ENCODE measurements at places on chromosomes 1 and 21.
A peak's percentile ranks its signal among the peaks of the same experiment; 100 is the strongest.

GRCh38 chr1:43220905-43221778 is 48.6 kb upstream of the TMEM125 start:
- no peak for DNase-seq

DNA sequence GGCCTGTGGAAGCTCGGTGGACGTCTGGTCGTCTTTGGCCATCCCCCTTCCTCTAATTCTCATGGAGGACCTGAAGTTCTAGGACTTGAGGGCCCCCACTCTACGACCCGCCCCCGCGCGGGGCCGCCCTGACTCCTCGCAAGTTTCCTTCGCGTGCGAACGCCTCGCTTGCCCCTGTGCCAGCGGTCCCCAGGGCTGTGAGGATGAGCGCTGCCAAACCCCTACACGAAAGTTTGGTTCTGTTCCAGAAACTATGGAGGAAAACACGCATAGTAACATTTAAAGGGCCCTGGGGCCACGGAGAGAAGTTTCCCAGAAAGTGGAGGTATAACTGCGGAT is 304 bp upstream of the GNG12 start:
- DNase-seq: peak; percentile 71

DNA sequence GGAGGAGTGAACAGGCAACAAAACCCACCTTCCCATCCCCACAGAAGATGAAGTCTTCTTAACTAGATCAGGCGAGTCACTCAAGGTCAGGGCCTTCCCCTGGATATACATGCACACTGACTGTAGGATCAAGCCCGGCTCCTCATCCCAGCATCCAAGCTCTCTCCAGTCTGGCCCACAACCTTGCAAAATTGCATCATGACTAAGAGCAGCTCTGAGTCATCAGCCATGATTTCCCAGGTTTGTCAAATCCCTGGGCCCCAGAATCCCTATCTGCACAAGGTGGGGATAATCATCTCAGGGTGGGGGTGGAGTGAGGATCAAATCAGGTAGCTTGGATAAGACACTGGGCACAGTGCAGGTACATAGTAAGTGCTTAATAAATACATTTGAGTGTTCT is 199.3 kb upstream of the GRIK3 start:
- no peak for DNase-seq

GRCh38 chr1:26582053-26582835 is 52.7 kb downstream of the RPS6KA1 start:
- no peak for DNase-seq

DNA sequence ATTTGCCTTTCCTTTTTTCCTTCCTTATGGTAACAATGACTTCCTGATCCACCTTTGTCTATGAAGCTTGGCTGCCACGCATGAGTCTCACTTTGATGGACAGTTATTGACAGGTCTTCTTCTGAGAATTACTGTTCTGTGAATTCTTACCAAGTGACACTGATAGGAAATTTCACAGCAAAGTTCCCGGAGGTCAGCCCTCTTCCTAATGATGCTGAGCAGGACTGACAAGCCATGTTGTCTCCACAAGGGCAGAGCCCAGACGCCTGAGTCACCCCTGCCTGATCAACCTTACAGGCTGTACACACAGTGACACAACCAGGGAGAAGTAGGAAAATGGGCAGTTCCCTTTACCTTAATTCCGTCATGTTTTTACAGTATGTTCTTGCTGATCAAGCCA is 44.2 kb downstream of the ZC3H11B start:
- no peak for DNase-seq

Measured in stromal cell of bone marrow (primary cell).